CD4-positive, alpha-beta memory T cell (primary cell): ENCODE measurements at places on chromosomes 6 and 20. TPM values are rescaled to one million over a fixed set of nuclear protein-coding genes. Genes with fewer than 3 reads are reported as not detected.
A peak's percentile ranks its signal among the peaks of the same experiment; 100 is the strongest.

- no peak for DNase-seq
- H3K27me3 ChIP-seq, result no peaks in the 10 kb centered on the region
- H3K4me3 ChIP-seq, result no peak overlapping the region
- peaks cover 9% of the 10 kb centered on the region for H3K4me1 ChIP-seq
Observed at GRCh38 chr6:134346932-134347545, 29.1 kb upstream of the SGK1 start.

- DNase-seq, result no peak
- H3K4me1 ChIP-seq, result no peaks in the 10 kb centered on the region
- no peaks in the 10 kb centered on the region for H3K36me3 ChIP-seq
- no peak overlapping the region for H3K4me3 ChIP-seq
- H3K27me3 ChIP-seq, result no peaks in the 10 kb centered on the region
Observed at GRCh38 chr20:10565191-10565921, 108.4 kb downstream of the JAG1 start.

GRCh38 chr6:11096109-11096508, 2.5 kb downstream of the SMIM13 start:
- H3K27ac ChIP-seq, result no peak overlapping the region
- no peaks in the 10 kb centered on the region for H3K36me3 ChIP-seq
- peaks cover 26% of the 10 kb centered on the region for H3K4me1 ChIP-seq

- DNase-seq, result no peak
- no peak overlapping the region for H3K4me3 ChIP-seq
- H3K27ac ChIP-seq, result no peak overlapping the region
- peaks cover 15% of the 10 kb centered on the region for H3K36me3 ChIP-seq
- H3K4me1 ChIP-seq, result no peaks in the 10 kb centered on the region
Observed at GRCh38 chr6:53513519-53513966, 31.4 kb downstream of the GCLC start.

GRCh38 chr6:5435449-5435848, 174.1 kb downstream of the FARS2 start:
- no peaks in the 10 kb centered on the region for H3K27me3 ChIP-seq
- H3K4me3 ChIP-seq, result no peak overlapping the region
- no peak overlapping the region for H3K27ac ChIP-seq
- DNase-seq, result no peak

GRCh38 chr6:29764422-29765196, 41.4 kb downstream of the HLA-F start:
- H3K4me1 ChIP-seq, result no peaks in the 10 kb centered on the region
- no peak overlapping the region for H3K27ac ChIP-seq
- no peaks in the 10 kb centered on the region for H3K36me3 ChIP-seq
- no peak for DNase-seq

DNA sequence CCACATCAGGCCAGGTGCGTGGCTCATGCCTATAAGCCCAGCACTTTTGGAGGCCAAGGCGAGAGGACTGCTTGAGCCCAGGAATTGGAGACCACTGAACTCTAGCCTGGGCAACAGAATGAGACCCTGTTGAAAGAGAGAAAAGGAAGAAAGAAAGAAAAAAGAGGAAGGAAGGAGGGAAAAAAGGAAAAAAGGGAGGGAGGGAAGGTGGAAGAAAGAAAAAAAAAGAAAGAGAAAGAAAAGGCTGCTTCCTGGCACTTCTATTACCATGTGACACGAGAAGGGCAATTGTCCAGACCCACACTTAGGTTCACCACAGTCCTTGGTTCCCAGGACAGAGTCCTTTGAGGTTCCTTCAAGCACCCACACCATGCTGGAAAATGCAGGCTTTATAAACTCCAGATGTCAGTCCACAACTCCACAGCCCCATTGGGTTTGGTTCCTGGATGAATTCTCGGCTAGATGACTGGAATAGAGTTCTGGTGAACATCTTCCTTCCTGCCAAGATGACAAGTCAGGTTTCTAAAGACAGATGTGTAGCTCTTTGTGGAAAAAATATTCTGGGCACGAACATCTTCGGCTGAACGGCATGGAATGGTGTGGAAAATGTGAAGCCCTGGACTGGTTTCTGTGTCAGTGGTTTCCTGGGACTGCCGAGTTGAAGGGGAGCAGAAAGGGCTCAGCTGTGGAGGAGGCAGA, 32.5 kb downstream of the NT5E start:
- H3K4me3 ChIP-seq, result no peak overlapping the region
- H3K27ac ChIP-seq, result no peak overlapping the region
- no peaks in the 10 kb centered on the region for H3K36me3 ChIP-seq
- no peak for DNase-seq
- no peaks in the 10 kb centered on the region for H3K27me3 ChIP-seq

DNA sequence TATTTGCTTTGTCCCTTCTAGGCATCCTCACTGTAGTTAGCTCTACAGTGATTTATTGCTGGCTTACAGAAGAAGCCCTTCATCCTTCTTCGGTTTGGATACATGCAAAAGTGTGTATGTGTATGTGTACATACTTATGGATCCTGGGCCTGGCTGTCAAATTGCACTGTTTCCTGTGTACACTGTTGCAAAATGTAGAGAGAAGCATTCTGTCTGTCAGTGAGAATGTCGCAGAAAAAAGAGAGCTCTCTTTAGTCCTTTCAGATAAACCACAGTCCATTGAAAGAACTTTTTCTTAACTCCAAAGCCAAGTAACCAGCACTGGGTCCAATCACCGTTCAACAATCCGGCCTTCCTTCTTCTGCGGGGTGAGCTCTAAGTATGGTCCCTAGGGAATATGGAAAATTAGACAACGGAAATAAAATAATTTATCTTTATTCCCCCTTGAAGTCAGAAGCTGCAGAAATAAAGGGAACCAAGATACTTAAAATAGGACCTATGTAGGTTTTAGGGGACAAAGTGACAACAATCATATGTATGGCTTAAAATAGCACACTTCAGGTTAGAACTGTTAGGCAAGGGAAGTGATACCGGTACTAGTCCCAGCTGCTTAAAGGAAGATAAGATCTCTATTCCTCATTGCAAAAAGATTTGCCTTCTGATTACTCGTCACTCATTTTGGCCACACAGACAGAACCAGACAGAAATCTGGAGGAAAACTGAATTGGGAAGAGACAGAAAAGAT, 107.0 kb downstream of the CD83 start:
- no peak for DNase-seq
- H3K27me3 ChIP-seq, result no peaks in the 10 kb centered on the region
- H3K4me1 ChIP-seq, result no peaks in the 10 kb centered on the region

DNA sequence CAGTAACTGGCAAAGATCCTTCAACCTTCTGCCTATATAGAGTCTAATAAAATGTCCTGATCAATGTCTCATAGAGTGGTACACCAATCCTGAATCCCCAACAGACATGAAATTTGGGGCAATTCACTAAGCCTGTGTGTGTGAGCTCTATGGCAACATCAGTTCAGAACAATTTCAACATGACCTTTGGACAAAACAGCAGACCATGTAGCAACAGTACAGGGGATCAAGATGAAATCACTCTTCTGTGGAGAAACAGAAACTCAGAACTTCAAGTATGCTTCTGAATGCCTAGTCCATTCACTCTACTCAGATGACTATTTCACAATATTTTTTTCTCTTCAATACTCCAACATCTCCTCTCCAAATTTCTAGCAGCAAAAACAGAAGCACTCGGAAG, 49.1 kb upstream of the OPRM1 start:
- H3K27ac ChIP-seq, result no peak overlapping the region
- no peaks in the 10 kb centered on the region for H3K36me3 ChIP-seq
- no peak overlapping the region for H3K4me3 ChIP-seq
- no peak for DNase-seq
- no peaks in the 10 kb centered on the region for H3K4me1 ChIP-seq

GRCh38 chr6:26323525-26324294, 41.3 kb upstream of the BTN3A2 start:
- no peak for DNase-seq
- H3K4me3 ChIP-seq, result no peak overlapping the region
- H3K4me1 ChIP-seq, result peaks cover 12% of the 10 kb centered on the region
- H3K27me3 ChIP-seq, result no peaks in the 10 kb centered on the region
- no peak overlapping the region for H3K27ac ChIP-seq

GRCh38 chr6:119661628-119662027, 312.1 kb upstream of the MAN1A1 start:
- H3K27me3 ChIP-seq, result no peaks in the 10 kb centered on the region
- no peaks in the 10 kb centered on the region for H3K36me3 ChIP-seq
- no peak overlapping the region for H3K27ac ChIP-seq
- no peaks in the 10 kb centered on the region for H3K4me1 ChIP-seq

- H3K36me3 ChIP-seq, result peaks cover 15% of the 10 kb centered on the region
- no peaks in the 10 kb centered on the region for H3K4me1 ChIP-seq
- H3K4me3 ChIP-seq, result no peak overlapping the region
Observed at GRCh38 chr6:159679091-159680077, 13.7 kb downstream of the SOD2 start.

- H3K36me3 ChIP-seq, result no peaks in the 10 kb centered on the region
- peak; percentile 89 for DNase-seq
- peaks cover 27% of the 10 kb centered on the region for H3K4me1 ChIP-seq
- H3K27me3 ChIP-seq, result no peaks in the 10 kb centered on the region
Observed at GRCh38 chr20:5078399-5078958, 41.3 kb downstream of the PCNA start.

- H3K36me3 ChIP-seq, result no peaks in the 10 kb centered on the region
- no peak overlapping the region for H3K4me3 ChIP-seq
- no peaks in the 10 kb centered on the region for H3K27me3 ChIP-seq
- no peak overlapping the region for H3K27ac ChIP-seq
- DNase-seq, result no peak
Observed at GRCh38 chr6:145714731-145715130, 20.6 kb downstream of the EPM2A start.

GRCh38 chr20:24615353-24615752, 145.9 kb downstream of the SYNDIG1 start:
- H3K4me3 ChIP-seq, result no peak overlapping the region
- DNase-seq, result no peak
- H3K27me3 ChIP-seq, result no peaks in the 10 kb centered on the region
- no peaks in the 10 kb centered on the region for H3K4me1 ChIP-seq
- no peak overlapping the region for H3K27ac ChIP-seq

GRCh38 chr6:144364208-144364720, 79.1 kb downstream of the UTRN start:
- no peak overlapping the region for H3K4me3 ChIP-seq
- H3K36me3 ChIP-seq, result no peaks in the 10 kb centered on the region
- no peaks in the 10 kb centered on the region for H3K27me3 ChIP-seq
- H3K4me1 ChIP-seq, result peaks cover 61% of the 10 kb centered on the region
- no peak for DNase-seq

GRCh38 chr6:1364791-1365190, 24.6 kb upstream of the FOXF2 start:
- no peaks in the 10 kb centered on the region for H3K4me1 ChIP-seq
- H3K27me3 ChIP-seq, result no peaks in the 10 kb centered on the region
- no peak overlapping the region for H3K4me3 ChIP-seq
- no peaks in the 10 kb centered on the region for H3K36me3 ChIP-seq
- no peak overlapping the region for H3K27ac ChIP-seq

- no peak for DNase-seq
- peaks cover 58% of the 10 kb centered on the region for H3K4me1 ChIP-seq
- H3K36me3 ChIP-seq, result no peaks in the 10 kb centered on the region
- H3K4me3 ChIP-seq, result peak overlapping the region; percentile 73
Observed at GRCh38 chr20:50510706-50511542, 741 bp downstream of the PTPN1 start.

DNA sequence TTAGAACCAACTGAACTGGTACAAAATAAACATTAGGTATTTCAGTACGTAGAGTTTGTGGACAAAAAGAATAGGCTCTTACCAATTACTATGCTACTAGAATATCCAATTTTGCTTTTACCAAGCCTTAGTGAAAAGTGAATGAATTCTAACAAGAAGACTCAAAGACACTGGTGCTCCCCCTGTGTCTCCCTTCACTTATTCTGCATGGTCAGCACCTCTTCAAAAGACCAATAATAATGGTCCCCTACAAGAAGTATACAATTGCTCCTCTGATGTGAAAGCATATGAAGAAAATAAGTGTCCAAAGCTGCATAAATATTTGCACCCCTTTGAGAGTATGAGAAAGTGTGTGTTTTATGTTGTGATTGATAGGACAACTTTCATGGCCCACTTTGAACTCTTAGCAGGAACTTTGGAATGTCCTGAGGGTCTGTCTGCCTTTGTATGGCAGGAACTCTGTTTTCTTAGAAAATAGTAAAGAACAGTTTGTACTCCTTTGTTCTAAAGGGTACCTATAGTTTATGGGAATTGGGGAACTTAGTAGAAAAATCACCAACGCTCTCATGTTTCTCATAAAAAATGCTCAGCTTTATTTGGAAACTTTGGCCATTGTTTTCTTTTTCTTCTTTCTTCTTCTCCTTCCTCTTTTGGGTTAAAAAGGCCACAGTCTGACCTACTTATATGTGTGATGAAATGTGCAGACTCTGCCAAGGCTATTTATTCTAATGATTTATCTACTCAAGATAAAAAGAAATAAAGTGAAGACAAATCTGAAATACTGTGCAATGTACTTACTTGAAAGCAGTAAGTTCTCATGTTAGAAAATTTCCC, 352.4 kb downstream of the LAMA2 start:
- H3K27ac ChIP-seq, result no peak overlapping the region
- no peaks in the 10 kb centered on the region for H3K4me1 ChIP-seq
- no peaks in the 10 kb centered on the region for H3K27me3 ChIP-seq
- H3K4me3 ChIP-seq, result no peak overlapping the region
- no peak for DNase-seq
- H3K36me3 ChIP-seq, result no peaks in the 10 kb centered on the region

- DNase-seq, result no peak
- H3K4me3 ChIP-seq, result no peak overlapping the region
- H3K36me3 ChIP-seq, result peaks cover 4% of the 10 kb centered on the region
- H3K27me3 ChIP-seq, result no peaks in the 10 kb centered on the region
Observed at GRCh38 chr20:16363506-16364319, 209.5 kb downstream of the KIF16B start.

- peaks cover 50% of the 10 kb centered on the region for H3K36me3 ChIP-seq
- DNase-seq, result no peak
- no peak overlapping the region for H3K4me3 ChIP-seq
- H3K27me3 ChIP-seq, result no peaks in the 10 kb centered on the region
- no peaks in the 10 kb centered on the region for H3K4me1 ChIP-seq
Observed at GRCh38 chr20:25016471-25016870, 23.9 kb upstream of the APMAP start.

GRCh38 chr6:35474131-35474941, 6.1 kb downstream of the RPL10A start:
- no peak overlapping the region for H3K4me3 ChIP-seq
- H3K27ac ChIP-seq, result no peak overlapping the region
- no peak for DNase-seq
- peaks cover 30% of the 10 kb centered on the region for H3K4me1 ChIP-seq
- H3K27me3 ChIP-seq, result no peaks in the 10 kb centered on the region
- peaks cover 16% of the 10 kb centered on the region for H3K36me3 ChIP-seq

DNA sequence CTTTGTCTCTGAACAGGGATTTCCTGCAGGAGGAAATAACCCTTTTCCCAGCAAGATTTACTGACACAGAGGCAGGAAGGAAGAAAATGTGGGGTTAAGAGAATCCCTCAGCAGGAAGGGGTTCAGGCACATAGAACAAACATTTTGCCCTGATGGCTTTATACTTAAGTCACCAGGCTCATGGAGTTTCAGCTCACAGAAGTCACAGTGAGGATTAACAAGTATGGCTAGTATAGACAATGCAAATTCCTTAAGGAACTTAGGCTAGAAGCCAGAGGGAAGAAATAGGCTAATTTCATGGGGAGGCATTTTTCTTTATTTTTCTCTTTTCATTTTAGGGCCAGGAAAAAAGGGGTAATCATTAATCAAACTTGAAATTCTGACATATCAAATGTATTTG, 50.2 kb downstream of the MCHR2 start:
- no peaks in the 10 kb centered on the region for H3K27me3 ChIP-seq
- no peak overlapping the region for H3K27ac ChIP-seq
- no peaks in the 10 kb centered on the region for H3K36me3 ChIP-seq

Gene OLIG3
- polyA plus RNA-seq, result not detected

Gene SMOC2
- not detected for polyA plus RNA-seq

Gene DDAH2
- 16.4 TPM for polyA plus RNA-seq

Gene TRAPPC3L
- polyA plus RNA-seq, result not detected

Gene KIAA1755
- not detected for polyA plus RNA-seq

Gene STX11
- 9.5 TPM for polyA plus RNA-seq

Gene SLC17A3
- polyA plus RNA-seq, result not detected

Gene SLC22A1
- polyA plus RNA-seq, result 0.11 TPM

Gene SAYSD1
- 14.0 TPM for polyA plus RNA-seq

Gene ATP6V1G2
- polyA plus RNA-seq, result 0.84 TPM

Gene MOG
- not detected for polyA plus RNA-seq
